ENCODE measurements at places on chromosomes 7 and 10.
A peak's percentile ranks its signal among the peaks of the same experiment; 100 is the strongest.

GRCh38 chr10:112229901-112230300 is 46.3 kb upstream of the GPAM start:
- no peak for DNase-seq

GRCh38 chr10:58714409-58714808 is 201.7 kb downstream of the BICC1 start:
- no peak for DNase-seq

DNA sequence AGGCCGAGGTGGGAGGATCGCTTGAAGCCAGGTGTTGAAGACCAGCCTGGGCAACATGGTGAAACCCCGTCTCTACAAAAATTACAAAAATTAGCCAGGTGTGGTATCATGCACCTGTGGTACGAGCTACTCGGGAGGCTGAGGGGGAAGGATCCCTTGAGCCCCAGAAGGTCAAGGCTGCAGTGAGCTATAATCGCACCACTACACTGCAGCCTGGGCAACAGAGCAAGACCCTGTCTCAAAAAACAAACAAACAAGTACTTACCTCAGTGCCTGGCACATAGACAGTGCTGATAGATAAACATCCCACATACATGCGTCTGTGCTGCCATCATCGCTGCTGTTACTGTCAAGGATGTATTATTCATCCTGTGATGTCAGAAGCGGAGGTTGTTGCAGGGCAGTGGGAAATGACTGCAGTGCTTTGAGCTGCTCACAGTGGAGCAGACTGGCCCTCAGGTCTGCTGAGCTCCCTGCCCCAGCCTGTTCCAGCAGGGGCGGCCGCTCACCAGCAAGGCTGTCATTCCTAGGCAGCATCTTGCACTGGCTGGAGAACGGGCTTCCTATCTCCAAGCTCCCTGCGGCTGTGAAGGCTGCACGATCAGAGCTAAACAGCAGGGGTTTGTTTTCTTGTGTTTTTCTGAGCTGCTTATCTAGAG is 18.6 kb downstream of the FOXK1 start:
- no peak for DNase-seq

DNA sequence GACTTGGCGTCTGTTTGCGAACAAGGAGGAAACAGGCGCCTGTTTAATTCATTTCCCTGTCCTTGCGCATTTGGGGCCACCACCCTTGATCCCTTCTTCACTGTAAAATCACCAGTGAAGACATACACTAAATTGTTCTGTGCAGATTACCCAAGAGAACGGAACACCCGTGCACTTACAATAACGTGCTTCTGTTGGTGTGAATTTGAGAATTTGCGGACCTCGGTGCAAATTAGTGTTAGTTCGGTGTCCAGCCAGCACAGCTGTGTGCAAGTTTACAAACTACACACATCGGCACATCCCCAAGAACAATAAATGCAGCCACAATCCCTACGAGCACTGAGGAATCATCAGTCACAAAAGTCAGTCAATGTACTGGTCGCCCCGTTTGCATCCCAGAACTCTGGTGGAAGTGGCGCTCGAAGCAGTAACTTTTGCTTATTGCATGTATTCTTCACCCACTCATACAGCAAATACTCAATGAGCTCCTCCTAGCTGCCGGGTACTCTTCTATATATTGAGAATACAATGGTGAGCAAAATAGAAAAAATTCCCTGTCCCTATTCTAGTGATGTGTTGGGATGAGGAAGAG is 786 bp upstream of the CNOT4 start:
- no peak for DNase-seq

GRCh38 chr7:140641524-140642195 is 1.0 kb upstream of the DENND2A start:
- DNase-seq = peak; percentile 34

DNA sequence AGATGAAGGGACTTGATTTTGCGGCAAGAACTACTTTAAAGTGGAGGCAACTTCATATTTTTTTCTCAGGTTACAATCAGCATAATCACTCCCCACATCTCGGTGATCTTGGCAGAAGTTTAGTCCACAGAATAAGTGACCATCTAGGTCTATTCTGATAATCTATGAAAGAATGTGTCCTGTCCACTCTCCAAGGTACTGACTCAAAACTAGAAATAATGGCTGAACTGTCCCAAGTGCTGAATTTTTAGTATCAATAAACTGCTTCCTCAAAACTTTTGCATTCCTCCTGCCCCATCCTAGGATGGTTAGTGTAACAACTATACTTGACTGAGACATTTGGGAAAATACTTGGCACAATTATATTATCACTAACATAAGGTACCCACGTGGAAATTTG is 10.9 kb upstream of the CHRM2 start:
- no peak for DNase-seq

DNA sequence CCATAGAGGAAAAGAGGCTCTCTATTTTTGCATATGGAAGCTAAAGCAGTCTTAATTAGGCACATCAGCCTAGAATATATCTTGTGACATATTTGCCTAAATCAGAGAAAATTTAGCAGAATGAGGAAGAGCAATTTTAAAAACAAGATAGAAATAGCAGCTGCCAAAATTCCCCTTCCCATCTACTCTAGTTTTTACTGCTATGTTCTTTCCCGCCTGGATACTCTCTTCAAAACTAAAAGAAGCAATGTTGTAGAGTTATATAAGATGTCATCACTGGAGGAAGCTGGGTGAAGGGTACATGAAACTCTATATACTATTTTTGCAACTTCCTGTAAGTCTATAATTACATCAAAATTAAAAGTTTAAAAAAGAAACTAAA is 87.0 kb downstream of the ARMH3 start:
- DNase-seq = no peak

DNA sequence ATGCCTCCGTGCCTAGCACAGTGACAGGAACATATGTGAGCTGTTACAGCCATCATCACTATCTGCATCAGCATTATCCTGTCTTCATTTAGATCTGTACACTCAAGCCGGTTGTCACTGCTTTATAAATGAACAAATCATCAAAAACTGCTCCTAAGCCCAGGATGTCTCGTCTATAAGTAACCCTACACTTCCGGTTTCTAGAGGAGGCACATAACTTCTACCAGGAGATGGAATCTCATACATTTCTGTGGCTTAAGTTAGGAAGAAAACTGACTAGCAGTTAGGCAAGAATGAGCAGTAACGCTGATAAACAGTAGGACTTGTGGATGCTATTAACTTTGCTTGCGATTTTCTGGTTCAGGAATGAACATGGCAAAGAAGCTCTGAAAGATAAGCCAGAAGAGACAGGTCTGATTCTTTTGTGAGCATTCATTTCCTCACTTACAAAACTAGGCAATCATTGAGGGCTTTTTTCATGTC is 1199.2 kb downstream of the SORCS3 start:
- DNase-seq = no peak

GRCh38 chr7:44973610-44974401 is 5.0 kb downstream of the MYO1G start:
- DNase-seq = no peak

- no peak for DNase-seq
These were observed 225.2 kb upstream of the PRSS58 start for GRCh38 chr7:142482891-142483658.

DNA sequence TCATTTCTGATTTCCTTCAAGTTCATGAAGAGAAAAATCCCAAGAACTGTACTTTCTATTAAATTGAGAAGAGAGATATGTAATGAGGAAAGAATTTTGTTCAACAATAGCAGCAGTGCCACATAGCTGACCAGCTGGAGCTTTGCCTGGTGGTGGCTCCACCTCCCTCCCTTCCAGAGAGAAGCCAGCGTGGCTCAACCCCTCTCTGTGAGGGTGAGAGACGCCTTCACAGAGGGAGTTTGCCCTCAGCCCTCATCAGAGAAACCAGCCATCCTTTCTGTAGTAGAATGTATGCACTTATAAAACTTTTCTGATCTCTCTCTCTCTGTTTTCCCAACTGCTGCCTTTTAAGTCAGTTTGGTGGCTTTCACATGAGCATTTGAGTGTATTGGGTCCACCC is 20.5 kb upstream of the COL1A2 start:
- DNase-seq = no peak

GRCh38 chr10:31426401-31426800 is 107.4 kb downstream of the ZEB1 start:
- DNase-seq = no peak

DNA sequence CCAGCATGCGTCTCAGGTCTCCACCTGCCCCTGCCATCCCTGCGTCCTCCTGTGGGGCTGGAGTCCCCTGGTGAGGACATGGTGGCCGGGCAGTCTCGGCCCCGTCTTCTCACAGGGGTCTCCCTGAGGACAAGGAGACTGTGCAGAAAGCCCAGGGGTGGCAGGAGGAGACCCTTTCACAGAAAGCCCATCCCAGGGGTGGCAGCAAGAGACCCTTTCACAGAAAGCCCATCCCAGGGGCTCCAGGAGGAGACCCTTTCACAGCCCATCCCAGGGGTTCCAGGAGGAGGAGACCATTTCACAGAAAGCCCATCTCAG is 14.8 kb upstream of the CHST12 start:
- no peak for DNase-seq

- no peak for DNase-seq
These were observed 137.6 kb upstream of the SVIL start for GRCh38 chr10:29772403-29772802.

DNA sequence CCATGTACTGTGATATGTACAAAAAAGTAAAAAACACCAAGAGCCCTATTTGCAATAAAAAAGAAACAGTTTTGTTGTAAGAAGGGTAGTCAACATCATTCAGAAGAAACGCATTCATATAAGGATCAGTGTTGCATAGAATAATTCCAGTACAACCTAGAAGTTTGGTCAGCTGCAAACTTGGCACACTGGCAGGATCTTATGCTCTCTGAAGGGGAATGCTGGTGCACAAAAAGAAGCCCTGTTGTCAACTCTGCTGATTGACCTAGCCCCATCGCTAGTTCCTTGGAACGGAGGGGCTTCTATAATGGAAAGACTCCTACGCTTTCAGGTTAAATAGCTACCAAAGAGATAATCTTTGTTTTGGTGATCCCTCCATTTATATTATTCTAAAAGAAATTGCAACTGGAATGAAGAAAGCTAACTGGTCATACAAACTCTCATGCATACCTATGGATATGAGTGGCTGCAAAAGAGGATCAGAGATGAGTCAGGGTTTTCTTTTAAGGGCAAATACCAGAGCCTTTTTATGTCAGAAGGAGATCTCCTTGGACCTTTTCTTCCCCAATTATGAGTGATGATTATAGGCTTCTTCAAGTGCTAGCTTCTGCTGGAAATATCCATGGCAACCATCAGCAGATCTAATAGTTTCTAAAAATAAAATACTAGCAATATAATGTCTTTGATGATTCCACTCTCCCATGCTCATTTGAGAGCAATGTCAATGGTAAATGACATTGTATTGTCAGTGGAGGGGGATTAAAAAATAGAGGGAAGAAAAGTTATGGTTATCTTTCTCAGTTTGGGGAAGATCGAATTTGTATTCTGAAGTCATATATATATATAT is 312.4 kb upstream of the CACNA2D1 start:
- no peak for DNase-seq

GRCh38 chr7:114302858-114303257 is 111.8 kb upstream of the FOXP2 start:
- DNase-seq = no peak

DNA sequence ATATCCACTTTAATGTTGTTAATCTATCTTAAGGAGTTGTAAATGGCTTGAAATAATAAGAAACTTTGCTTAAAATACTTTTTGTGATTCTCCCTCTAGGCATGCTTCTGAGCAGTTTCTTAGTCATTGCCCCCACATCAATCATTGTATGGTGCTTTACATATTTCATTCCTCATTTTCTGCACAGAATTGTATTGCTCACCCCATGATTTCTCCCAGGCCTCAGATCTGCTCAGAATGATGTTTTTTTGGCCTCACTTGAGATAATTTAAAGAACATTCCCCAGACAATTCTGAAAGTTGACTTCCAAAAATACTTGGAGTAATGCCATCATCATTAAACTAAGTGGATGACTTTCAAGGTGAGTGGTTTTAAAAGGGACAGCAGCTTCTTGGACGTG is 82.1 kb upstream of the PRPS1L1 start:
- DNase-seq = no peak

DNA sequence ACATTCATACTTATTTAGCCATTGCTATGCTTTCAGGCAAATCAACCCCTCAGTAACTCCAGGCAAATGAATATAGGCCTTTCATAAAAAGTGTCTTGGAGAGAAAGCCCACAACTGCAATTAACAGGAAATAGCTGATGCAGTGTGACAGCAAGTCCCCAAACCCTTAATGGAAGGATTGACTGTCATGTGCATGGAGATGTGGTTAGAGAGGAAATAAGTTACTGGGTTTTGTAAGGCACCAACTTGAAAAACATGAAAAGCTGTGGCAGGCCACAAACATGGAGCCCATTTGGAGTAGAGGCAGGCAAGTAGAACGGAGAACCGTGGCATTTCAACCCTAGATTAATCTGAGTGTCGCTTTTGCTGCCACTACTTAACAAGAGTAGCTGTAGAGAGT is 549.4 kb upstream of the C7orf33 start:
- no peak for DNase-seq

DNA sequence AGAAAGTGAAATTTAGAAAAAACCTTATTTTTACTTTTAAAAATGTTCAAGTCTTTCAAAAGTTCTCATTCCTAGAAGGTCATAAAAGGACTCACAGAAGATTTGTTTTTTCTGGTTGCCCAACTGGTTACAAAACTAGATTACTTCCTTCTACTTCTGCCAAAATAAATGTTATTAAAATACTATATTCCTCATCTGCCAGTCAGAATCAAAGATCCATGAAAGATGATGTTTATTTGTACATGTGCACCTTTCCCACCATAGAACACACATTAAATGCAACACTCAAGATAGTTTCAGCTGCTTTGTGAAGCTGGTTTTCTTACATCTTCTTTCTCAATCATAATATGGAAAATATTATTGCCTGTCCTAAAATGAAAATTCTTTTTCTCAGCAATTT is 465.4 kb downstream of the ETV1 start:
- DNase-seq = no peak

- peak; percentile 71 for DNase-seq
These were observed 88.2 kb downstream of the ELFN1 start for GRCh38 chr7:1758028-1758858.

DNA sequence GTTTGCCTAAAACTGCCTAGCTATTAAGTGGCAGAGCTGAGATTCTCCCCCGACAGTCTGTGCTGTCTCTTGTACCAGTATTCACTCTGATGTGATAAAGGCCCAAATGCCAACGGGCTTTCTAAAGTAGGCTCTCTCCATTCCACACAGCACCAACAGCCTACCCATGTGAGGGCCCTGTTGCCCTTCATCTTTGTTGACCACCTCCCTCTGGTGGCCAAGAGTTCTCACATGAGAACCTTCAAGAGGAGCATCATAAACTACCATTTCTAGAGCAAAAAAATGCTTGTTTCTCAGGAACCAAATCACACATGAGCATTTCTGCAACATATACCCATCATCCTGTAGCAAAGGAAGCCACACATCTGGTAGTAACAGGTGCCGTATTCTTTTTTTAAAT is 185.8 kb downstream of the GRM8 start:
- DNase-seq = peak; percentile 50

GRCh38 chr7:95989301-95989700 is 216.9 kb downstream of the DYNC1I1 start:
- no peak for DNase-seq

DNA sequence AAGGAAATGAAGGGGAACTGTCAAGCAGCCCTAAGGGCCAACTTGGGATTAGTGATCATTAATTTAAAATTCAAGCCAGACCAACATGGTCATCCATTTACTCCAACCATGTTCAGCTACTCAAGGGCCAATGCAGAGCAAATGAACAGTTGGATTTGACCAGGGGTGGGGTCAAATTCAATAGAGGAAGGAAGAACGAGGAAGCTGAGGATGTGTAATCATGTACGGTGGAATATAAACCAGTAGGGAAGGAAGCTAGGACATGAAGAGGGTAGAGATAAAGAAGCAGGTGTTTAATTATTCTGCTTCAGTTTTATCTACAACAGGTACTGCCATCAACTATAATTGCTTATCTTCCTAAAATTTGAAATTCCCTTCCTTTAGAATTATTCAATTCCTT is 81.6 kb downstream of the HIBADH start:
- DNase-seq = no peak
